Fibroblast of the aortic adventitia (primary cell): ENCODE measurements at places on chromosomes 4 and X.

- DNase-seq: no peak
Observed at GRCh38 chrX:100880368-100880767, 6.2 kb upstream of the NOX1 start.

- DNase-seq: peak; percentile 1
Observed at GRCh38 chr4:93384887-93385286, 443.7 kb upstream of the ATOH1 start.

- DNase-seq: no peak
Observed at GRCh38 chr4:185167234-185167633, 24.2 kb downstream of the SLC25A4 start.

DNA sequence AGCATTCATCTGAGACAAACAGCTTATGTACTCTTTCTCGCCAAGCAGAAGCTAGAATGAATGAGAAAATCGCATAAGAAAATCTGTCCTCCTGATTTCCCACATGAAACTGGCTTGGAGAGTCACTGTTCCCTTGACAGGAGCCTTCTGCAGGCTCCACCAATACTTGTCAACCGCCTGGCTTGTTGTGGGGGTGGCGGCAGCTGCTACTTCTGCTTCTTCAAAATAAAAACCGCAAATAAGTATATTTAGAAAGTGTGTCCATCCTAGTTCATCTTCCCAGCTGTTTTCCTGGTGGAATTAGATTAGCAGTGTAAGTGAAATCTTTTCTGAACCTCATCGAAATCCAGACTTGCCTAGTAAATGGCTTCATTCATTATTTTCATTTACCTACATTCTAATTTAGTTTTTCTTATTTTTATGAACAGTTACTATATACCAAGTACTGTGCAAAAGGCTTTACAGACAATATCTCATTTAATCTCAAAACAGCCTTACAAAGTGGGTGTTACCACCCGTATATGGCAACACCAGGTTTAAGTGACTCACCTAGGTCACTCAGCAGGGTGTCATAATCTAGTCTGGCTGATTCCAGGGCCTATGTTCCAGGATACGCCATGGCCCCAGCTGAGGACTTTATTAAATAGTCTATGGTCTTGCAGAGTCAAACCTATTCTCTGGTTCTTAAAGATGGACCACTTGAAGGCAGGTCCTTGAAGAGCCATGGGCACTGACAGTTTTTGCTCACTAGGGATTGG is 104.6 kb upstream of the IGFBP7 start:
- DNase-seq: no peak

- DNase-seq: peak; percentile 74
Observed at GRCh38 chr4:138111462-138112000, 130.6 kb downstream of the SLC7A11 start.

DNA sequence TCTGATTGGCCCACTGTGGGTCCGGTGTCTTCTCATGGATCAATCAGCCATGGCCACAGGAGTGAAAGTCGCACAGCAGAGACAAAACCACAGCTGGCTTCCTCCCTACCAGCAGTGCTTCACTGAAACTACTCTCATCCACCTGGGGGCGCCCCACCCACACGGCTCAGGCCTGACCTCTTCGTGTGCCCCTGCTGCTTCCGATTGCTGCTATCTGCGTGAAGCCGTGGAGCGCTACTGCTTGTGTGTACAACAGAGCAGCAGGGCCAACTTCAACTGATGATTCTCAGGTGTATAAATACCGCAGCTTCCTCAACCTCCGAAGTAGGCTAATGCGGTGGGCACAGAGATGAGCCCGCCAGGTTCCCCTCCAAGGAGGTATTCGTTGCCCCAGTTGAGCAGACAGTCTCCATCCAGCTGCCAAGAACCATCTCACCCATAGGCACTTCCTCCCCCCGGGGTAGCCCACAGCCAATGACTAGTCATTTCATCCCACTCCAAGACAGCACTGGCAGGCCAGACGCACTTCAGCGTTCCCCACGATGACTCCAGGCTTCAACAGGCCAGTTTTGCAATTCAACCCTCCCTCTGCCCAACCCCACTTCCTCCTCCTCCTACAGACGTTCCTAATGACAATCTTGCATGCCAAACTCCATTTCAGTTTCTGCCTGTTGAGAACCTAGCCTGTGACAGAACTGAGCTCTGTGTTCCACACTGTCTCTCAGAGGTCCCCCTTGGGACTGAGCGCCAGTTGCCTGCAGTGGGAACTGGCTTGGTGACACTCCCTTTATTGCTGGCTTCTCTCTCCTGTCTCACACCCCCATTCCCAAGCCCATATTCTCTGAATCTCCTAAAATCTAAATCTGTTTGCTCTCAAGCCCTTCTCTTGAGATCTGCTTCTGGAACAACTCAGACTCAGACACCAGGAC is 41.3 kb upstream of the ATP6AP2 start:
- DNase-seq: peak; percentile 52

DNA sequence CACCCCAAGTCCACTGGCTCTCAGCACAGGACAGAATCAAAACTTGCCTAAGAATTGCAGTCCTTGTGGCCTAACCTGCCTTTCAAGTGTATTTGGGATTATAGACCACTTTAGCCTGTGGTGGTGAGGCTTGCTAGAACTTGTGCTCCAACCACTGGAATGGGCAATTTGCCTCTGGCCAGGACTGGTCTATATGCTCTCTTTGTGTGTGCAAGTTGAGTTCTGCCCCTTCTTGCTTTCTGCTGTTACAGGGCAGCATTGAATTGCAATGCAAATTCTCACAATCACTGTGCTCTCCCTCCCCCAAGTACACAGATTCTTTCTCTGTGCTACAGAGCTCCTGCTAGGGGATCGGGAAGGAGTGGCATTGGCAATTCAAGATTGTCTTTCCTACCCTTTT is 233.6 kb upstream of the DIPK2B start:
- DNase-seq: no peak

GRCh38 chr4:104352211-104352610 is 142.5 kb downstream of the CXXC4 start:
- no peak for DNase-seq

- peak; percentile 89 for DNase-seq
Observed at GRCh38 chr4:138275963-138276621, 33.9 kb upstream of the SLC7A11 start.

DNA sequence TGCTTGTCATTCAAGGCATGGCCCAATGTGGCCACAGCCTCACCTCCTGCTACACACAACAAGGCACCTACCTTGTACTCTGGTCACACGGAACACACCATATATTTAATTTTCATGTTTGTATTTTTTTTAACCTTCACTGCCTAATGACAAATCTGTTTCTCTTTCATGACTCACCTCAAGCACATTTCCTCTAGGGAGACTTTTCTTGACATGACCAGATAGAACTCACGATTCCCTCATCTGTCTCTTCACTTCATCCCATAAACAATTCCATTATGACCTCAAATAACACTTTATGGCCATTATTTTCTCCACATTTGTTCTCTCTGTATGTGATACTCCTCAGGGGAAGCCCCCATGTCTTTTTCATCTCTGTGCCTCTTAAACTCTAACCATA is 11.1 kb downstream of the DRP2 start:
- DNase-seq: no peak

DNA sequence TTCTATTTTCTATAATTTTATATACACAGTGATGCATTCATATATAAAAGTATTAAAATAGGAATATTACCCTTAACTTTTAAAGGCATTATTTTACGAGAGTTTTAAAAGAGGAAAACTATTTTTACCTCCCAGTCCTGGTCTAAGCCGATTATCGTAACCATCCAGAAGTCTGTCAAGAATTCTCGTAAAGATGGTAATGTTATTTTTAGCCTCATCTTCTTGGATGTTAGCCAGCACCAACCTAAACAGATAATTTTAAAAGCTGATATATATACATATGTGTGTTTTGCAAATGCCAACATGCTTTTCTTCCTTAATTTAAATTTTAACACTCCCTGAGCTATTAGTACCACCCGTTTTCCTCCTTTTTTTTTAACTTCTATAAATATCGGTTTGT is 4.0 kb downstream of the GABRA2 start:
- DNase-seq: no peak

DNA sequence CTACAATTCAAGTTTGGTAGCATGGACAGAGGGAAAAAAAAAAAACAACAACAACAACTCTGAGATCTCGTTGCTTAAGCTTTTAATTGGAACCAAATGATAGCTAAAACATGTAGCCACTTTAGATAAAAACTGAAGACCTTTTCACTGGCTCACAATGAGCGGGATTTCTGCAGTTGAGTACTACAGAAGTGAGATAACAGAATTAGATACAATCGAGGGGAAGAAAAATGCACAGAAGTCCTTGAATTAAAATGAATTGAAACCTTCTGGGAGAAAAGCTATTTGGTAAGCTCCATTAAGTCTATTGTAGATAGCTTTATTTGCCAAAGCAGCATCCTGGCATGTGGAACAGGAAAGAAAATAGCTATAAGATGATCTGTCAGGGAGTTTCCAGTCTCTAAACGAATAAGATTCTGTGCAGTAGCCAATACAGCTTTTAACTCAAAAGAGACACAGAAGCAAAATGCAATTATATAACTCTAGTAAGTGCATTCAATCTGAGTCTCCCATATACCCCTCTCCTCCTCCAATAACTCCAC is 248.5 kb downstream of the ENOX2 start:
- DNase-seq: peak; percentile 36

GRCh38 chrX:49264460-49264859 is at the start of gene FOXP3:
FOXP3 (minus strand) TSS chrX:49264710; CDS start chrX:49258505, 6,205 bp downstream.
- DNase-seq: no peak

- DNase-seq: no peak
Observed at GRCh38 chr4:122814426-122814825, 12.2 kb upstream of the FGF2 start.

DNA sequence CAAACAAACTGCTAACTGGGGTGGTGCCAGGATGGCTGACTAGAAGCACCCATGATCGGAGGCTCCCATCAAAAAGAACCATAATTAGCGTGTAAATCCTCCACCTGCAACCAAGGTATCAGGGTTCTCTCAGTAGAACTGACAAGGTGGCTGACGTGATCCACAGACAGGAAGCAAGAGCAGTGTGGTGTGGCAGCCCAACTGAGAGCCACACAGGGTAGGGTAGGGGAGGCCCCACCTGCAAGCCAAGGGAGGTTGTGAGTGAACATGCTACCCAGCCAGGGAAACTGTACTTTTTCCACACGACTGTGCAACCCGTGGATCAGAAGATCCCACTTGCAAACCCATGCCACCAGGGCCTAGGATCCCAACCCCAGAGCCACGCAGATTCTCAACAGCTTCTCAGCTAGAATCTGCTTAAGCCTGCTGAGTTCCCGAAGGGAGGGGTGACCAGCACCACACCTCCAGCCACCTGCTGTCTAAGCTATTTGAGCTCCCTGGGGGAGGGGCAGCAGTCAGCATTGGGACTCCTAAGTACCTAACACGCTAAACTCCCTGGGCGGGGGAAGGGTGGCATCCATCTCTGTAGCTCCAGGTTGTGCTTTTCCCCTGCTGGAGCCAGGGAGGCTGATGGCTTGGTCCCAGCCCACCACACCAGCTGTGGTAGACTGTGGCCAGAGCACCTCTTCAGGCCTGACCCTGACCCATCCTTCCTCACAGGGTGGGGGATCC is 425.1 kb downstream of the GPM6A start:
- no peak for DNase-seq

- peak; percentile 4 for DNase-seq
Observed at GRCh38 chrX:135535077-135535940, 14.8 kb downstream of the INTS6L start.

- peak; percentile 51 for DNase-seq
Observed at GRCh38 chr4:24644983-24645764, 60.8 kb upstream of the DHX15 start.

DNA sequence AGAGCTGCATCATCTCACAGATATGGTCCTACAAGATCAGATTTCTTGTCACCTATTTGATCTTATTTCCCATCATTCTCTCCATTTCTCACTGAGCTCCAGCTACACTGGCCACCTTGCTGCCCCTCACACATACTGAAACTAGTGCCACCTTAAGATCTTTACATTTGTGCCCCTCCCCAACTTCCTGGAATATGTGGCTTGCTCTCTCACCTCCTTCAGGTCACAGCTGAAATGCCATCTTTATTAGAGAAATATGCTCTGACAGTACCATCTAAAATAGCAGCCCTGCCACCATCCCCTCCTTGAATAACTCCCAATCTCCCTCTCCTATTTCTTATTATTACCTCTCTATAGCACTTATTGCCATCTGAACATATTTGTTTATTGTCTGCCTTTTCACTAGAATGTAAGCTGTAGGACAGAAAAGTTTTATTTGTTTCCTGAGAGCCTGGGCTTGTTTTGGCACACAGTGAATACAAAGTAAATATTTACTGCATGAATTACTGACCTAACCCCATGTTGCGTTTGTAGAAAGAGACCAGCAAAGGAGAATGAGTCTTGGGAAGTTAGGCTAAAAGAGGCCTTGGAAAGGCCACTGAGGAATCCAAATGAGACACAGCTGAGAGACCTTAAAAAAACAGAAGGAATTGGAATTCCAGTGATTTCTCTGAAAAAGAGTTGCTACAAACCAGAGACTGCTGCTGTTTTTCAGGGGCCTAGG is 22.7 kb downstream of the DYNLT3 start:
- DNase-seq: no peak

- DNase-seq: no peak
Observed at GRCh38 chrX:68878977-68879645, 50.3 kb downstream of the EFNB1 start.

DNA sequence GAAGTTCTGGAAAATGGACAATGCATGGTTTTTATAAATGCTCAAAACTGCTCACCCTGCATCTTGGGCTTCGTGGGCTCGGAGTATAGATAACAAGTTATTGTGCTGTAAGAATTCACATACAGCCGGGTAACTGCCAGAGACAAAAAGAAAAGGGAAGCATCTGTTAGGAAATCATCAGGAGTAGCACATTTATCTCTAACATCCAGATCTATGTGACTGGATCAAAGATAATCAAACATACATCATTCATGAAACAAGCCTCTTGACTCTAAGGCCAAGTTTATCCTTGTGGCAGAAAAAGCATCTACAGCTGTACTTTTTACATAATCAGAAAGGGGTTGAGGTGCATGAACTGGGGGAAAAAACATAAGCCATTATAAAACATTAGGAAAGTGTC is 264.2 kb downstream of the PPP3CA start:
- no peak for DNase-seq

GRCh38 chrX:318068-318738 is 393 bp downstream of the GTPBP6 start:
- peak; percentile 98 for DNase-seq

- no peak for DNase-seq
Observed at GRCh38 chrX:125709532-125709931, 389.9 kb downstream of the TEX13C start.

GRCh38 chr4:140344101-140344500 is 29.3 kb upstream of the SCOC start:
- peak; percentile 74 for DNase-seq
